Keratinocyte (primary cell): ENCODE measurements at places on chromosomes 16 and 17.

- DNase-seq = no peak
Observed at GRCh38 chr17:61532826-61533225, 58.2 kb downstream of the NACA2 start.

DNA sequence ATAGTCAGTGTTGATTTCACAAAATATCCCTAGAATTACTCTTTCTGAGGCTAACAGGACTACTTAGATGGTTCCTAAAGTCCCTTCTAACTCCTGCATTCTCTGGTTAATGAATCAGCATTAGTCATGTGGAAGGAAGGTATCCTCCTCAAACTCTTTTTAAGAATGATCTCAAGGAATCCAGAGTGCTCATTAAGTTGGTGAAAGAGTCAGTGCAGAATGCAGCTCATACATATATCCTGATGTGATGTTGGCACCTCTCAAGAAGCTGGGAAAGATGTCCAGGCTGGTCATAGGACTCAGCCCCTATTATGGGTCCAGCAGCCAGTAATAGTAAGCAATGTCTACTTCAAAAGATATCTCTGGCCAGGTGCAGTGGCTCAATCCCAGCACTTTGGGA is 65.5 kb downstream of the PIGL start:
- DNase-seq = no peak

- no peak for DNase-seq
Observed at GRCh38 chr16:66444049-66444481, 17.0 kb downstream of the BEAN1 start.

GRCh38 chr17:60328679-60329078 is 63.3 kb downstream of the USP32 start:
- peak; percentile 5 for DNase-seq

- no peak for DNase-seq
Observed at GRCh38 chr17:7183433-7184090, 4.4 kb upstream of the ASGR1 start.

DNA sequence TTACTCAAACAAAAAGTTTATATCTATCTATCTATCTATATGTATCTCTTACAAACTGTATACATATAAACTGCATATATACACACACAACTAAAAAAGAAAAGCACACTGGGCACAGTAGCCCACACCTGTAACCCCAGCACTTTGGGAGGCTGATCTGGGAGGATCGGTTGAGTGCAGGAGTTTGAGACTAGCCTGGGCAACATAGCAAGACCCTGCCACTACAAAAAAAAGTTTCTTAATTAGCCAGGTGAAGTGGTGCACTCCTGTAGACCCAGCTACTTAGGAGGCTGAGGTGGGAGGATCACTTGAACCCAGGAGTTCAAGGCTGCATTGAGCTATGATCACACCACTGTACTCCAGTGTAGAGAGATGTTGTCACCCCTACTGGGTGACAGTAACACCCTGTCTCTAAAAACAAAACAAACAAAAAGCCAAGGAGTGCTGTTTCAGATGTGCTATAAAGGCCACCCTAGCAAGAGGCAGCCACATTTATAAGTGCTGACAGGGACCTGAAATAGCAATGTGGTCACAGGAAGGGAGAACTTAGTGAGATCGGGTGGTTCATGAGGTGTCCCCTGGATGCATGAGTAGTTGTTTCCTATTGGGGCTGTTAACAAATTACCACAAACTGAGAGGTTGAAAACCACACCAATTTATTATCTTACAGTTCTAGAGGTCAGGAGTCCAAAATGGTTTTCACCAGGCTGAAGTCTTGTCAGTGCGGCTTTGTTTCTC is 4.8 kb downstream of the CD2BP2 start:
- no peak for DNase-seq

DNA sequence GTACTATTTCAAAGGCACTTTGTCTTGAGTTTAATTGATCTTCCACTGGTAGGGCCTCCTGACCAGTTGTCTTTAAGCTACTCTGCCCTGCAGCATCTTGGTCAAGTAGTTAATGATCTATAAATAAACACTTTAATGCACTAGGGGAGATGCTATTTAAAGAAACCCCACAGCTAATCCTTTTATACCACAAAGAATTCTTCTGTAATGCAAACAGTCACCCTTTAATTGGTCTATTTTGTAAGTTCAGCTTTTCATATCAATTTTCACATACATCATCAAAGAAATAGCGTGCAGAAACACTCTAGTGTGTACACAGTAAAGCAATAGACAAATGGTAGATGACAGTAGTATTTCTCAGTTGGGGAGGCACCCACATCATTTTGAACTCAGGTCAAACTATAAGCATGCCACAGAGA is 70.3 kb downstream of the PMP22 start:
- no peak for DNase-seq

- no peak for DNase-seq
Observed at GRCh38 chr16:58678269-58678668, 6.3 kb downstream of the SLC38A7 start.

DNA sequence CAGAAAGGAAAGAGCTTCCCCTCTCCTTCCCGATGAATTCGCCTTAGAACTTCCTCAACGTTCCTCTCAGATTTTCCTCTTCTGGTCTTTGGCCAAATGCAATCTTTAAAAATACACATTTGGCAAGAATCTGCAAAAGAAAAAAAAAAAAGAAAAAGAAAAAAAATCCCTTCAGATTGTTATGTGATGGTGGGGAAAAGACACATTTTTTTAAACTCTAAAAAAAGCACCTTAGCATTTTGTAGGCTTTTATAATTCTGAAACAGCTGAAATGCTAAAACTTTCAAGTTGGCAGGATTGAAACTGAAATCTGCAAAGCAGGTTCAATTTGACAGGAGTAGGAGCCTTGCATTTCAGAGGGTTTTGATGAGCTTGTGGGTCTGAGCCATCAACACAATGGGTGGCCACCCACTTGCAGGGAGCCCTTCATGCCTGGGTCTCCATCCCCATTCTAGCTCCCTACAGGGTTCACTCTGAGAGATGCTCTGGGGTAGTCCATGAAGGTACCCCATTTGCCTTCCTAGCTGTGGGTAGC is 33.1 kb downstream of the CACNG3 start:
- DNase-seq = no peak

DNA sequence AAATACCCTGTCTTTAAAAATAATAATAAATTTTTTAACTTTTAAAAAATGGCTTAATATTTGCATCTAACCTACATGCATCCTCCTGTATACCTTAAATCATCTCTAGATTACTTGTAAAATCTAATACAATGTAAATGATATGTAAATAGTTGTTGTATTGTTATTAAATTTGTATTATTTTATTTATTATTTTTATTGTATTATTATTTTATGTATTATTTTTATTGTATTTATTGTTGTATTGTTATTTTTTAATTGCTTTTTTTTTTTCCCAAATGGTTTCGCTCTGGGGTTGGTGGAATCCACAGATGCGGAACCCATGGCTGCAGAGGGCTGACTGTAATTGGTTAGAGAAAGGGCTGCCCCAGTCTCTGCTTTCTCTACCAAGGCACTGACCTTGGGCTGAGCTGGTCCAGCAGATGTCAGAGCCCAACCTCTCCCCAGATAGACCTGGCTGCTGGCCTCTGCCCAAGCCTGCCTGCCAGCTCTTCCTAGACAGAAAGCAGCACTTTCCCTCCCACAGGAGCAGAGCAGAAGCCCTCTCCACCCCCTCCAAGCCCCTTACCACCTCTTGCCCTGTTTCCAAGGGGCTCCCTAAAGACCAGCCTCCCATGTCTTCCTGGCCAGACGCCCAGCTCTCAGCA is 183.8 kb downstream of the GSG1L start:
- no peak for DNase-seq

GRCh38 chr17:57377094-57377493 is 120.8 kb downstream of the MSI2 start:
- no peak for DNase-seq

DNA sequence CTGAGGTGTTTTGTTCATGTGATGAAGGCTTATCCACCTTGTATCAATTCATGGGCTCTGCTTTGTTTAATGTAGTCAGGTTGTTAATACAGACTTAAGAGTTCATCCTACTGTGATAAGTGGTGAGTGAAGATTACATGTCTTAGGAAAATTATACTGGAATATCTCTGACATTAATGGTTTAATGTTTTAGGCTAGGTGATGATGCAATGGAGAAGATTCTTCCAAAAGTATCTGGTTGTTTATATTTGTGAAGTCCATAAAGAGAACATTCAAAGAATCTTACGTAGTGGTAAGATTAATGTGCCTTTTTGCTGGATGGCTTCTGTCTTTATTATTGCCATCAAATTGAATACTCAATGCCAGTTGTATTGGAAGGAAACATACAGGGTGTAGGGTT is 236.4 kb downstream of the BCAS3 start:
- DNase-seq = no peak

DNA sequence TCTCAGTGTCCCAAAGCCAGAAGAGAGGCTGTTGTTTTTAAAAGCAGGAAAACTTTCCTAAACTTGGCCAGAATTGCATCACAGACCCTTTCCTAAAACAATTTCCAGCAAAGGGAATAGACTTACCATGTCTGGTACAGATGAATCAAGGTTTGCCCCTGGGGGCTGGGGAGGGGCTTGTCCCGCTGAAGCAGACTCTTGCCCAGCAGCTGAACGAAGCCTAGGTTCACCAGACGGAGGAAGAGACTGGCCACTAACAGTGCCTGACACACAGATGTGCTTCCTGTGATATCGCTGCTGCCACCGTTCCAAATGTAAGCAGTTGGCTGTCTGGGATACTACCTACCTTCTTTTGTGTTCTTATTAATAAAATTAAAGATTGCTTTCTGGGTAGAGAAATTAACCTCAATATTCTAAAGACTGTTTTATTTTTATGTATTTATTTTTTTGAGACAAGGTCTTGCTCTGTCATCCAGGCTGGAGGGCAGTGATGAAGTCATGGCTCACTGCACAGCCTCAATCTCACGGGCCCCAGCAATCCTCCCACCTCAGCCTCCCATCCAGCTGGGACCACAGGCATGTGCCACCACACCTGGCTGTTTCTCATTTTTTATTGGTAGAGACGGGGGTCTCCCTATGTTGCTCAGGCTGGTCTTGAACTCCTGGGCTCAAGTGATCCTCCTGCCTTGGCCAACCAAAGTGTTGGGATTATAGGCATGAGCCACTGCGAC is 13.5 kb downstream of the PRCD start:
- DNase-seq = no peak

GRCh38 chr17:3678095-3678820 is 9.6 kb downstream of the EMC6 start:
- no peak for DNase-seq
